ENCODE measurements at places on chromosomes 1 and 21.

GRCh38 chr1:6727535-6727934, 25.9 kb upstream of the DNAJC11 start:
- peaks cover 31% of the 10 kb centered on the region for H3K4me1 ChIP-seq
- DNase-seq, result peak; percentile 50
- peak overlapping the region; percentile 30 for H3K27ac ChIP-seq
- no peaks in the 10 kb centered on the region for H3K27me3 ChIP-seq

- no peak for DNase-seq
- H3K36me3 ChIP-seq, result no peaks in the 10 kb centered on the region
- H3K27me3 ChIP-seq, result peaks cover 37% of the 10 kb centered on the region
- no peak overlapping the region for H3K4me3 ChIP-seq
These were observed 3.0 kb downstream of the FCAMR start for GRCh38 chr1:206967096-206967849.

DNA sequence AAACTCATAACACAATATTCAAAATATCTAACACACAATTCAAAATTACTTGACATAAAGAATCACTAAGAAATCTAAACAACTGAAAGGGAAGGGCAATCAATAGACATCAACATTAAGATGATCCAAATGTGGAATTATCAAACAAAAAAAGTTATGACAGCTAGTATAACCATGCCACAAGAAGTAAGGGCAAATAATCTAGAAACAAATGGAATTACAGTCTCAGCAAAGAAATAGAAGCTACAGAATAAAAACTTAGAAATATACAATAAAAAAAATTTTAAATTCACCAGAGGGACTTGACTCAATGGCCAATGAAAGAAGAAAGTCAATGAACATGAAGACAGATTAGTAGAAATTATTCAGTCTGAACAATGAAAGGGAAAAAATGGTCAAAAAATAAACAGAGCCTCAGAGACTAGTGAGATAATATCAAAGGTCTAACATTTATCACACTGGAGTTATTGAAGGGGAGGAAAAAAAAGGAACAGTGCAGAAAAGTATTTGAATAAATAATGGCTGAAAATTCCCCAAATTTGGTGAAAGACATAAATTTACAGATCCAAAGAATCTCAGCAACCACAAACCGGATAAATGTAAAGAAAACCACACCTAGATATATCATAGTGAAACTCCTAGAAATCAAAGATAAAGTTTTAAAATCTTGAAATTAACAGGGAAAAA, 41.8 kb downstream of the BARHL2 start:
- H3K4me3 ChIP-seq, result no peak overlapping the region
- no peaks in the 10 kb centered on the region for H3K4me1 ChIP-seq
- H3K36me3 ChIP-seq, result no peaks in the 10 kb centered on the region
- DNase-seq, result no peak
- H3K27ac ChIP-seq, result no peak overlapping the region

DNA sequence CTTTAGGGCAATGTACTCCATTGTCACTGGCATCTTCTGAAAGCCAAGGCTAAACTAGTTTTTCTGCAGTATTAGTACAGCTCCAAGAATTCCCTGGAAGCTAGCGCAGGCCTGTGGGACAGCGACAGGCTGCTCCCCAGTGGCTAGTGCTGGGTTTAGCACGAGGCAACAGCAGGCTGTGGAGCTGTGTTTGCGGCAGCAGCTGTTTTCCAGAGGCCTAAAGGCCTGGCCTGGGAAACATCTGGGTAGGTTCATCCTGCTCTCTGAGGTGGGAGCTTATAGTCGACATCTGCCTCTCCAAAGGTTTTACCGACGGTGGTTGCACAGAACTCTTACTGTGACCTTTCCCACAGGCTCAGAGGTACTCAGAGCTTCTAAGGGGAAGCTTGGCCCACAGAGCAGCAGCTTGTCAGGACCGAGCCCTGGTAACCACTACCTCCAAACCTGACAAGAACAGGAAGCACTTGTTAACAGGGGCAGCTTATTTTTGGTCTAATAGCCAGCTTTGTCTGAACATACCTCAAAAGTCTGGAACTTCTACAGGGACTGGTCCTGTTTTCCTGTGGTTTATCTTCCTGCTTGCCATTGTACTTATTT, 17.2 kb downstream of the CC2D1B start:
- no peak overlapping the region for H3K27ac ChIP-seq
- peaks cover 11% of the 10 kb centered on the region for H3K4me1 ChIP-seq
- H3K27me3 ChIP-seq, result no peaks in the 10 kb centered on the region
- peaks cover 7% of the 10 kb centered on the region for H3K36me3 ChIP-seq
- DNase-seq, result peak; percentile 51
- H3K4me3 ChIP-seq, result no peak overlapping the region

- peaks cover 18% of the 10 kb centered on the region for H3K36me3 ChIP-seq
- H3K4me1 ChIP-seq, result no peaks in the 10 kb centered on the region
- no peak overlapping the region for H3K27ac ChIP-seq
- no peak overlapping the region for H3K4me3 ChIP-seq
- DNase-seq, result no peak
These were observed 23.2 kb upstream of the PPP1R8 start for GRCh38 chr1:27807385-27807784.

GRCh38 chr1:187817782-187818181, 989.0 kb downstream of the PLA2G4A start:
- DNase-seq, result no peak
- no peak overlapping the region for H3K4me3 ChIP-seq
- H3K36me3 ChIP-seq, result no peaks in the 10 kb centered on the region
- no peaks in the 10 kb centered on the region for H3K27me3 ChIP-seq
- H3K4me1 ChIP-seq, result no peaks in the 10 kb centered on the region

DNA sequence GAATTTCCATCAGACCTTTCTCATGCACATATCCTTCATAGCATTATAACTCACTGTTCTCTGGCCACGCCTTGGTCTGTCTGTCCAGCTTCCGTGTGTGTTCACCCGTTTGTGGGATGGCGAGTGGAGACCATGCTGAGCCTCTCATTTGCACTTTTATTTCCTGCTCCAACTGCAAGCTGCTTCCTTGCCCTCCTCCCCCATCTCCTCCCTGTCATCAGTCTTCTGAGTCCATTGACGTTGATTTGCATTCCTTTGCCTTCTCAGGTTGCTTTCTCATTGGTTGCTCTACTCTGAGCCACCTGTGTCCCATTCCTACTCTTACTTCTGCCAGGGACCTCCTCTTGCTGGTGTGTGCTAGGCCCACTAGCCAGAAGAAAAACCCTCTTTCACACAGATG, 146.4 kb downstream of the NOS1AP start:
- H3K36me3 ChIP-seq, result no peaks in the 10 kb centered on the region
- H3K27ac ChIP-seq, result no peak overlapping the region
- no peak for DNase-seq
- no peaks in the 10 kb centered on the region for H3K4me1 ChIP-seq
- peaks cover 23% of the 10 kb centered on the region for H3K27me3 ChIP-seq
